CD4-positive, alpha-beta memory T cell (primary cell): ENCODE measurements at places on chromosomes 11 and 22.
A peak's percentile ranks its signal among the peaks of the same experiment; 100 is the strongest.

GRCh38 chr11:96390488-96390792 lies 627 bp downstream of the JRKL start:
- no peak for DNase-seq

GRCh38 chr11:2143799-2144543 lies 4.8 kb upstream of the IGF2 start:
- no peak for DNase-seq

DNA sequence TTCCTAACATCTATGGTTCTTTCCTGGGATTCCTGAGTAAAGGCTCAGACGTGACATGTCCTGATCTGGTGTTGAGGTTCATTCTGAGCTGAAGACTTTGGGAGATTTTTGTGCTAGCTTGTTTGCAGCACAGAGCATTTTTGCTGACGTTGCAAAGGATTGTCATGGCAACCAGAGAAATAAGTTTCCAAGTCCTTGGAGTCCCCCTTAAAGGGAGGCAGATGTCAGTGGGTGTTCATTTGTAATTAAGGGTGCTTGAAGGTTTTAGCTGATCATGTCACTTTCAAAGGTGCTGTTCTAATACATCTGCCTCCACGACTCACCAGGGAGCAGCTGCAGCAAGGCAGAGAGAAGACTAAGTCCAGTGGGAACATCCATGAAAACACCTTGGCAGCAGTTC lies 5.4 kb upstream of the SYN3 start:
- DNase-seq = no peak

GRCh38 chr22:35627267-35628041 lies 10.3 kb upstream of the MB start:
- DNase-seq = peak; percentile 37

DNA sequence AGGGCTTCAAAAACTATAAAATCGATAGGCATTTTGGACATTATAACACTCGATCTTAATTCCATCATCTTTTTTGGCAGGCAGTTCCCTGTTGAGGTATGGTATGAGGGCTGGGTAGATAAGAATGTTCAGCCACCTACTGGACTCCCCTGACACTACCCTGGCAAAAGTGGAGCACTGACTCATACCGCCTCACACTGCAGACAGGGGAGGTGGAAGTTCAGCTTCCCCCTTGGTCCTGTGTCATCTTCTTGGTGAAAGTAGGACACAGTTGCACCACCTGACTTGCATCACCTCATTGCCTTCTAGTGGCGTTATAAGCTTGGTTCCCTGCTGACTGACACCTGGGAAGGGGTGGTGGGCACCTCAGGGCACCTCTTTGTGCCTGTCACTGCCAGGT lies 30.4 kb downstream of the PAAF1 start:
- DNase-seq = peak; percentile 40

- no peak for DNase-seq
These were observed 142.7 kb downstream of the FBXO7 start for GRCh38 chr22:32617271-32617670.

GRCh38 chr11:72528121-72528520 lies 93.8 kb upstream of the CLPB start:
- no peak for DNase-seq

GRCh38 chr11:85483861-85484260 lies 143.3 kb downstream of the DLG2 start:
- no peak for DNase-seq

GRCh38 chr22:46240506-46240905 lies 9.6 kb downstream of the CDPF1 start:
- no peak for DNase-seq
